Stimulated activated CD4-positive, alpha-beta T cell treated with anti-CD3 and anti-CD28 coated beads, Interleukin-15, amount 100 ng/mL, for 24 hours (primary cell): ENCODE measurements at places on chromosomes 2 and 18.

DNA sequence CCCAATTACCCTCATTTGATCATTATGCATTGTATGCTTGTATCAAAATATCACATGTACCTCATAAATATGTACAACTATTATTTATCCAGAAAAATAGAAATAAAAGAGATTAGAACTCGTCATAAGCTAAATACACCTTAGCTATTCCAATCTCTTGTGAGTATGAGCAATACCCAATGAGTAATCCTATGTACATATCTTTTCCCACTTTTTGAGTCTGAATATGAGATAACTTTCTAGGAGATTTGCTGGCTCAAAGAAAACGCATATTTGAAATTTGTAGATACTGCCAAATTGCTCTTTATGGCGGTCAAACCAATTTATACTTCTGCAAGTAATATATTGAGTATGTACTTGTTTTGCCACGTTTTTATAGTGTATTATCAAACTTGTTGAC lies 24.1 kb downstream of the PRKD3 start:
- DNase-seq, result no peak

DNA sequence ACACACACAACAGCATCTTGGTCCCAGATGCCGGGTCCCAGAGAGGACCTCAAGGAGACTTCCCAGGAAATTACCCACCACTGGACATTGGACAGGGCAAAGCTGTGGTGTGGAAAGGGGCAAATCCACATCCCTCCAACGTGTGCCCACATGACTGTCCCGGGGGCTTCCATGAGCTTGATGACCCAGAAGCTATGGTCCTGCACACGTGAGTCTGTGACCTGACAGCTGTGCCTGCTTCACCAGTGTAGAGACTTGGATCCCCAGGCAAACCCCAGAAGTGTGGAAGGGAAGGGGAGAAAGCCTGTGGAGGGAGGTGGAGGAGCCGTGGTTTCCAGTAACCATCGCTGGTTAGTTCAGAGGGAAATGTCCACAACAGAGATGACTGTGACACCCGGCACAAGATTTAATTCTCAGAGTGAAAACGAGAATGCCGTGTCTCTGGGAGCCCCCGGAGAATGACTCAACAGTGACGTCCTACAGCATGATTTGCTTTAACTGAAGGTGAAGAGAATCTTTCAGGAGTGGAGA lies 19.1 kb upstream of the GPR55 start:
- DNase-seq, result peak; percentile 75

- DNase-seq, result no peak
These were observed 964.7 kb upstream of the ZEB2 start for GRCh38 chr2:145484448-145485097.

DNA sequence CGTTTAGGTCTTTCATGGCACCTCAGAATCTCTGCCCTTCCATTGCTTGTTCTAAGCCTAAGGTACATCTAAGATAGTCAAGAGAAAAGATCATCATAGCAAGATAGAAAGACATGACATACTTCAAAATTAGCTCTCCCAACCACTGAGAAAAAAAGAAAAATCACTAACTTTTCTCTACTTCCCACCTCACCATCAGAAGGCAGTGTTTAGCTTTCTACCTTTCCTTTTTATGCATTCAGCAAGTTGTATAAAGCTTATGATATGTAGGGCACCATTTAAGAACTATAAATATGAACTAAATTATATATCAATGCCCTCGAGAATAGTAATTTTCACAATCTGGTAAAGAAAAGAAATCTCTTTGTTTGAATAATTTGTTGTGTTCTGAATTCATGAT lies 331.8 kb upstream of the VWC2L start:
- no peak for DNase-seq

DNA sequence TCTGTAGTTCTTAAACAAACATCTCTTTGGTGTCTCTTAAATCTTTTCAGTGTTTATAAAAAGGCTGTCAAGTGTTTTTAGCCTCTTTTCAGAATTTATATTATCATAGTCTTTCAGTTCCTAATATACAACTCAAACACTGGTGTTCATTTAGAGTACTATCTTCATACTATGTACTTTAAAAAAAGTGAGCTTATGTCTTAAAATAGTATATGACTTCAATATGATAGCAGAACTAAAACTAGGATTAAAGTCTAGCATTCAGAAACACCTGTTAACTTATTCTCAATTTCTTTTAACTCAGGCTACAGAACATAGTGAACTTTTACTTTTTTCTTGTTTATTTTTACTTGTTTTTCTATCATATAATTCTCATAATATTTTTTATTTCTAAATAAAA lies 14.7 kb upstream of the IKZF2 start:
- no peak for DNase-seq

GRCh38 chr2:177072090-177072489 lies 140.5 kb upstream of the HNRNPA3 start:
- DNase-seq, result no peak

GRCh38 chr2:237581751-237582746 lies 8.5 kb downstream of the RAB17 start:
- DNase-seq, result peak; percentile 62

- DNase-seq, result peak; percentile 53
These were observed 25.0 kb downstream of the SPEG start for GRCh38 chr2:219459460-219460311.

DNA sequence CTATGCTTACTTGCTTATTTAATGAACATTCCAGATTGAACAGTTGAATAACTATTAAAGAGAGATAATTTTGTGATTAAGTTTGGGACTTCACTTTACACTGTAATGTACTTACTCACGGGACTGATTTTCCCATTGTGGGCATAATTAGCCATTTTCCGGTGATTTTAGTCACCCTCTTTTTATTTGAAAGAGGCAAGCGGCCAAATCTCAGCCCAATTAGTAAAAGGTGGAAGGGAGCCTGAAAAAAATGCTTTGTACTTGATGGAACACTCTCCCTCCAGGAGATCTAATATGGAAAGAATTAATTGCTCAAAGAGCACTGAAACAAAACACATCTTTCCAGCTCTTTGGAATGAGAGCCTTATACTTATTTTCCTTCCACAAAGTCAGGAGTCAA lies 50.2 kb downstream of the CALCRL start:
- DNase-seq, result no peak

DNA sequence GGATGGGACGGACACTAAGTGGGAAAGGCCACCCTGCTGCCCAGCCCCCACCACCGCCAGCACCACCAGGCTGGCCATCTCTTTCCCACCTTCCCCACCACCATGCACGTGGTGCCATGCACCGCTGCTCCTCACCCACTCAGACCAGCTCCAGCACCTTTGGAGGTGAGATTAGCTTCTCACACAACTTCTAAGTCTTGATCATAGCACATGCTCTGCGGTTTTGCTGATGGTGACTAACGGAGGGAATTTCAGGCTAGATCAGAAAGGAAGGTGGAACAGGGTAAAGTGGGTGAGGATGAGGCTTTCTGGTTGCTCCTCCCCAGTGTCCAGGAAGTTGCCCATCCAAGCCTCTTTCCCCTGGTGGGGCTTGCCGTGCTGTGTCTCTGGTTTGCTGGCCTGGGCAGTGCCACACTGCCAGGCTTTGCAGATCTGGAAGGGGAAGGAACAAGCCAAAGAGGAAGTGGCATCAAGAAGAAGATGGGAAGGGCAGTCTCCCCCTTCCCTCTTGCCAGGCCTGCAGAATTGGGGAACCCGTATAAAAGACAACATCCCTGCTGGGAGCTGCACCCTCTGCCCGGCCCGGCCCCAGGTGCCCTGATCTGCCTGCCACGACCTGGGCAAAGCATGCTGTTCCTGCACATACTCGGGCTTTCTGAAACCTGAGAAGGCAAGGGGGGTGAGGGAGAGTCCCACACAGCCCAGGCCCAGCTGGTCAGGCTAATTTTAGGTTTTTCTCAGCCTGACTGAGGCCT lies 44.3 kb upstream of the CAB39 start:
- DNase-seq, result peak; percentile 67

DNA sequence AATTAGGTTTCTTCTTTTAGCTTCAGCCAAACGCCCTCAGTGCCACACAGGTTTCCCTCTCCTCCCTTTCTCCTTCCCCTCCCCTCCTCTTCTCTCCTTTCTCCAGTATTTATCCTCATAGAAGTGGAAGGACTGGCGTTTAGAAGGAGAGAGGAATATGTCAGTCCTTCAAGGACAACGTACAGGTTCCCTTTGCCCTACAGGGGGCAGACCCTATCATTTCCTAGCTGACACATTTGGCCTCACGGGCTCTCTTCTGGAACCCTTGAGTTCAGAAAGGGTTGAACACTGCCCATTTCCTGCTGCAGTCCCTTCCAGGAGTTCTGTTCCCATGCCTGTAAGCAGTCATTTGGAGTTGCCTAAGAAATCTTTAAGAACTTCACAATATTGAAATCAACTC lies 46.1 kb downstream of the CDCA7 start:
- no peak for DNase-seq

DNA sequence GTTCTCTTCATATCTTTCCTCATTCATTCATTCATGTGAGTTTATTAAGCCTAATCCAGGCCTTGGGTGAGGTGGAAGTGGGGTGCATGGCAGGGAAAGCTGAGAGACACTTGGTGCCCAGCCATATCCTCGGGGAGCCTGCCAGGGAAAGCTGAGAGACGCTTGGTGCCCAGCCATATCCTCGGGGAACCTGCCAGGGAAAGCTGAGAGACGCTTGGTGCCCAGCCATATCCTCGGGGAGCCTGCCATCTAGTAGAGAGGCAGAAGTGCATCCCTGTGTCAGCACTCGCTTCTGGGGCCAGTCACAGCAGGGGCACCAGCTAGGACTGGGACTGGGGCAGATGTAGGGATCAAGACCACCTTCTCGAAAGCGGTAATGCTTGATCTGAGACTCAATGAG lies 39.4 kb downstream of the DDX18 start:
- DNase-seq, result no peak

DNA sequence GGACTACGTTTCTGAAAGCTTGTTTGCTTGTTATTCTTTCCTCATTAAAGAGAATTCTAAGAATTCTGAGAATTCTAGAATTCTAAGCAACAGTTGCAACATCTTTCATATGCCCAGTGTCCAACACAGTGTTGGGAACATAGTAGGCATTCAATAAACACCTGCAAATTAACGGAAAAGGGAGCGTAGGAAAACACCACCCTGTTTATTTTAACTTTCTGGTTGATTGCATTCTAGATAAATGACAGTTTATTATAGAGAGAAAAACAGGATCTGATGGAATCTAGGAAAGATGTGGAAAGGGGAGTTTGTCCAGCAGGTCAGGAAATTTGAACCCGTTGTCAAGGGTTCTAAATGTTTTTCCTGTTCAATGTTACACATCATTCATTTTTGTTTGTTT lies 24.2 kb upstream of the EFEMP1 start:
- DNase-seq, result no peak
